Right ventricle myocardium inferior (tissue), 1 donor: ENCODE measurements at places on chromosomes 2 and 18.

- peak; percentile 55 for DNase-seq
Measured at GRCh38 chr2:45813003-45813941, 161.8 kb downstream of the PRKCE start.

GRCh38 chr2:226452768-226453167 is 346.9 kb downstream of the IRS1 start:
- DNase-seq: no peak

DNA sequence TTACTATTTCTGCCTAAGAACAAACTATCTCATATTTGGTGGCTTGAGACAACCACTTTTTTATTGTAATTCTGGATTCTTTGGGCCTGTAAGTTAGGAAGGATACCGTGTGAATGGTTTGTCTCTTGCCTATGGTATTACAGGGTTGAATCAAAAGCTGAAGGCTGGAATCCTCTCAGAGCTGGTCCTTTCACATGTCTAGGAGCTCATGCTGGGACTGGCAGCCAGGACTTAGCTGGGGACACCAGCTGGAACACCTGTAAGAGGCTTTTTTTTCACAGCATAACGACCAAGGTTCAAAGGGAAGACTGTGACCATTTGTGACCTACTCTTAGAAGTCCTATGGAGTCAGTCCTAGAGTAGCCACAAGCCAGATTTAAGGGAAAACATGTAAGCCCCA is 226.3 kb downstream of the ZNF804A start:
- no peak for DNase-seq

DNA sequence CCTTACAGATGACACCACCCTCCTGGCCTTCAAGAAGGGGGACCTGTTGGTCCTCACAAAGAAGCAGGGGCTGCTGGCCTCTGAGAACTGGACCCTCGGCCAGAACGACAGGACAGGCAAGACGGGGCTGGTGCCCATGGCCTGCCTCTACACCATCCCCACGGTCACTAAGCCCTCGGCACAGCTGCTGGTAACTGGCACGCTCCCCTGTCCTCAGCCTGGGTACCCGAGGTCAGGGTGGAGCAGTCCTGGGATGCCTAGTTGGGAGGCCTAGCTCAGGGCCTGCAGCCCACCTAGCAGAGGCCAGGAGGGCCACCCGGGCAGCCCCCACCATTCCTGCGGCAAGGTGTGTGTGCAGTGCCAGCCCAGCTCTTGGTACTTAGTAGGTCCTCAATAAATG is 16.3 kb upstream of the GPR17 start:
- peak; percentile 63 for DNase-seq

DNA sequence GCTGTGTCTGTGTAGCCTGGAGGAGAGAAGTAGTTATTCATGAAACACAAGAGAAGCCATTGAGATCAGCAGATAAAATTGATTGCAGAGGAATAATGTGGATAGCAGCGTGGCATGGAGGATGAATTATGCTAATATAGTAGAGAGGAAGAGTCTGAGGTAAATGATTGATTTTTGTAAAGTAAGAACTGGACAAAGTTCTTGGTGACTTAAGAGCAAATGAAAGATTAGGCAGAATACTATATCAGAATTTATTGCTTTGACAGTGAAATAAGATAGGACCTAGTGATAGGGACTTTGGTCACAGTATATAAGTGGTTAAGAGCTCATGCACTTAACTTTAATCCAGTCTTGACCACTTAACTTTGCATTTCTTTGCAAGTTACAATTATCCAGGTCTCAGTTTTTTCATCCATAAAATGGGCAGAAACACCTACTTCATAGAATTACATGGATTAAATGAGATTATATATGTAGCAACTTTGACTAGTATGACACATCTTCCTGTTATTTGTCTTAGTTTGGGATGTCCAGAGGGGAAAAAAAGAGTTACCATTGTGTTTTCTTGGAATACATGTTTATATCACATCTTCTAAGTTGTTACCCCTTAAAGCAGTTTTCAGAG is 29.1 kb downstream of the ACVR2A start:
- DNase-seq: no peak

DNA sequence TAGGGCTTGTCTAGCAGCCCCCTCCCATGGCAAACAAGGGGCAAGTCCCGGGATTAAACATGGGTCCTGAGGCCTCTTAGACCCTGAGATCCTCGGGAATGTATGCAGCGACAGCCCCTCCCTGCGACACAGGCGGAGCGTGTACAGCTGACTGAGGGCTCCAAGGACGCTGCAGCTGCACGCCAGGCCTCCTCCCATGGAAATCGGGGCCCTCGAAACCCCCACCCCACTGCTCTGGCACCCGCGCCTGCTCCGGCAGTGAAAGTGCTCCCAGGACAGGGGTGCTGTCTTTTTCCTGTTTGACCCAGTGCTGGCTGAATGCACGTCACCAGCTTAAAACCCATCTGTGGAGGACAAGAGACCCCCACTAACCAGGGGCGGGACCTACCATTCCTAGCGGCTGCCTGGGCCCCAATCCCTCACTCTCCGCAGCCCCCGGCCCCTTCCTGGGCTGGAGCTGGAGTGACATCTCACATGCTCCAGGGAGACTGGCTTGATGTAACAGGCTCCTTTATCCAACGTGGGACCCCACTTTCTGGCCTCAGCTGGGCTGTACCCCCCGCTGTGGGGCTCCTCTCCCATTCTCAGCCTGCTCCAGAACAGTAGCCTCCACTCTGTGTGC is 247.7 kb downstream of the TWIST2 start:
- no peak for DNase-seq

DNA sequence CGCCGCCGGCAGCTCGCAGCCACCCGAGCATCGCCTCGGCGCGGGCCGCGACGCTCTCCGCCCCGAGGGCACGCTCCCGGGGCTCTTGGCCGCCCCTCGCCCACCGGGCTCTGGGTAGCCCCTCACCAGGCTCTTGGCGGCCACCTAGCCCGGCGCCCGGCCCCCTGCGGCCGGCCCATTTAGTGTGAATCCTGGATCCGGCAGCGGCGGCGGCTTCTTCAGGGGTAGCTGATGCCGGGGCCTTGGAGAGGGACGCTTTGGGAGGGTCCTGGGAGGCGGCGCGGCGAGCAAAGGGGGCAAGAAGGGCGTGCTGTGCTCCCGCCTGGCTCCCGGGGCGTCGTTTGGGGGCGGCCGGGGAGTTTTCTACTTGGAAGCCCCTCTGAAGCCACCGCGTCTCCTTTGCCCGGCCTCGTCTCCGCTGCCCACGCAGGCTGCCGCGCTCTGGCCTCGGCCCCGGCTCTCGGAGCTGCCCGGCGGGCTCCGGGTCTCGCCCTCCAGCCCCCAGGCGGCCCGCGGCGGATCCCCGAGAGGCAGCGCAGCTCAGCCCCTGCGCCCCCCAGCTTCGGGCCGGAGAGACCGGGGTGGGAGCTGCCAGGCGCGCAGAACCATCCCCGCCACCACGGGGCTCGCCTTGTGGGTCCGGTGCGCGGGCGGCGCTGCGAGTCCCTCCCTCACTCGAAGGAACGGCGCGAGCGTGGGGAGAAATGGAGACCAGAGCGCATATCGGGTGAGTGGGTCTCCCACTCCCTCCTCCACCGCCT is 509 bp downstream of the PIEZO2 start:
- no peak for DNase-seq

GRCh38 chr2:66431846-66432587 is 2.9 kb upstream of the MEIS1 start:
- no peak for DNase-seq

- no peak for DNase-seq
Measured at GRCh38 chr18:27378431-27379095, 193.5 kb upstream of the CHST9 start.

DNA sequence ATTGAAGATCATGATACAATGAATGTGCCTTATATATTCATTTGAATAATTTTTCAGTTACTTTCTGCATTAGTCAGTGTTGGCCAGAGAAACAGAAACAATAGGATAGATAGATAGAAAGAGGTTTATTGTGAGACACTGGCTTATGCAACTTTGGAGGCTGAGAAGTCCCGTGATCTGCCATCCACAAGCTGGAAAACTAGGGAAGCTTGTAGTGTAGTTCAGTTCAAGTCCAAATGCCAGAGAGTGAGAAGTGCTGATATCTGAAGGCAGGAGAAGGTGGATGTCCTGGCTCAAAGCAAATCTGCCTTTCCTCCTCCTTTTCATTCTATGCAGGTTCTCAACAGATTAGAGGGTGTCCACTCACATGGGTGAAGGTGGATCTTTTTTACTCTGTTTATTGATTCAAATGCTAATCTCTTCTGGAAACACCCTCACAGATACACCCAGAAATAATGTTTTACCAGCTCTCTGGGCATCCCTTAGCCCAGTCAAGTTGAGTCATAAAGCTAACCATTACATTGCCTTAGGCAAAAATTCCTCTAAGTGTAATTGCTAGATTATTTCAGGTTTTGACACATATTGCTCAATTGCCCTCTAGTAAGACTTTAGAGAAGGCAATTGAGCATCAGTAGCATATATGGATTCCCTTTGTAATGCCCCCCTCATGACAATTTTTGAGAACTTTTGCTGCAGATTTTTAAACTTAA is 341.4 kb downstream of the LPIN1 start:
- no peak for DNase-seq

- peak; percentile 40 for DNase-seq
Measured at GRCh38 chr18:55585920-55586561, 2.0 kb downstream of the TCF4 start.

DNA sequence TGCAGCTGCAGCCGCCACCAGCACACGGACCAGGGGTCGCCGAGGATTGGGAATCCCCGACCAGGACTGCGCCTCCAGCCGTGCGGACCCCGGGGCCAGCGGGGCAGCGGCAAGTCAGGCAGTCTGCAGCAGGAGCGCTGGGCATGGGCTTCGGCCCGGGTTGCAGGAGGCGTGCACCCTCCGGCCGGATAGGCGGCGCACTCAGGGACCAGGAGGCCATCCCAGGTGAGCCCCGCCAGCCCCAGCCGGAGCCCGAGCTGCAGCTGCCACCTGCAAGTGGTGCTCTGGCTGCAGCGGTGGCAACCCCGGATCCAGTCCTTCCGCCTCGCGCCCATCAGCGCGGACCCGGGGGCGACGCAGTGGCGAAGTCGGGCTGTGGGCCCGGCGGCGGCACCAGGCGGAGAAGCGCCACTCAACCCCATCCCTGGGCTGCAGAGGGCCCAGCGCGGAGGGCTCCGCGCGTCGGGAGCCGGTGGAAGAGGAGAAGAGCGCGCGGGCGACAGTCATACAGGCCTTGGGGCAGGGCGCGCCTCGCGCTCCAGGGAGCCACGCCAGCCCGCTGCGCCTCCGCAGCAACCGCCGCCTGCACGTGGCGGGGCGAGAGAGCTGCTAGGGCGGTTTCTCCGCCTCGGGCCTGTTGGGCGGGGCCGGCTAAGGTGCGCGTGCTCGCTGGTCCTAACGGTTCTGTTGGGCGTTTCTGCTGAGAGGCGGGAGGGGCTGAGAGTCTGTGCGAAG is 73.8 kb downstream of the RPIA start:
- DNase-seq: no peak

GRCh38 chr2:127387655-127388422 is at the start of gene MAP3K2:
Gene MAP3K2 (minus strand): TSS chr2:127387975. CDS start chr2:127343129, 44,846 bp downstream.
- DNase-seq: peak; percentile 97

- no peak for DNase-seq
Measured at GRCh38 chr2:3171564-3172264, 205.9 kb downstream of the EIPR1 start.

DNA sequence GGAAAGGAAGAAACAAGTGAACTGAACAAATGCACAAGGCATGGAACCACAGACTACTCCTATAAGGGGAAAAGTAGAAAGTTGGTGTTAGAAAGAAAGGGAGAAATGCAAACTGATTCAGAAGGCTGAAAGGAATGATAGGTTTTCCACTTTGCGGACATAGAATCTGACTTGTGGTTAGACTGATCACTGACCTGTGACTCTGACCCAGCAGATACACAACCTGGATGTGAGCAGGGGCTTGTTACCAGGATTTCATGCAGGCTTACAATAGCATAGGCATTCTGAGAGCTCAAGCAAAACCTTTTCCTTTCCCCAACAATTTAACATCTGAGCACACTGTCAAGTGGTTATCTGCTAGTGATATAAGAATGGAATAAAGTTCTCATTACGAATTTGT is 237.0 kb upstream of the CDH20 start:
- no peak for DNase-seq

GRCh38 chr2:100339823-100340222 is 17.5 kb upstream of the LONRF2 start:
- no peak for DNase-seq

- DNase-seq: peak; percentile 37
Measured at GRCh38 chr2:191676790-191677645, 918 bp upstream of the NABP1 start.

DNA sequence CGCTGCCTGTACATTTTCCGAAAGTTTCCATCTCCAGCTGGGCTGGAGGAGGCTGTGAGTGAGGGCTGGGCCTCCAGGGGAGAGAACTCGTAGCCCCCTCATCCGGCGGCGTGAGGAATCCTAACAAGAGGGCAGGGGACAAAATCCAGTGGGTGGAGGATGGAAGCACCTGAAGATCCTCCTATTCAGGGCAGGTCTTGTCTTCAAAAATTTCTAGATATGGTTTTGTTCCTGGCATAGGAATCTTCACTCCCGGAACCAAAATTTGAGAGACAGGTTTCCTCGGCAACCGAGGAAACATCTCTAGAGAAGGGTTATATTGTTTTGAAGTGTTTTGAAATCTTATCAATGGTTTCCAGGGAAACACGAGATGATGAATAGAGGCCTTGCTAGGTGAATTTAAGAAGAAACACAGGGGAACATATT is 136.7 kb downstream of the SH3BP4 start:
- no peak for DNase-seq

DNA sequence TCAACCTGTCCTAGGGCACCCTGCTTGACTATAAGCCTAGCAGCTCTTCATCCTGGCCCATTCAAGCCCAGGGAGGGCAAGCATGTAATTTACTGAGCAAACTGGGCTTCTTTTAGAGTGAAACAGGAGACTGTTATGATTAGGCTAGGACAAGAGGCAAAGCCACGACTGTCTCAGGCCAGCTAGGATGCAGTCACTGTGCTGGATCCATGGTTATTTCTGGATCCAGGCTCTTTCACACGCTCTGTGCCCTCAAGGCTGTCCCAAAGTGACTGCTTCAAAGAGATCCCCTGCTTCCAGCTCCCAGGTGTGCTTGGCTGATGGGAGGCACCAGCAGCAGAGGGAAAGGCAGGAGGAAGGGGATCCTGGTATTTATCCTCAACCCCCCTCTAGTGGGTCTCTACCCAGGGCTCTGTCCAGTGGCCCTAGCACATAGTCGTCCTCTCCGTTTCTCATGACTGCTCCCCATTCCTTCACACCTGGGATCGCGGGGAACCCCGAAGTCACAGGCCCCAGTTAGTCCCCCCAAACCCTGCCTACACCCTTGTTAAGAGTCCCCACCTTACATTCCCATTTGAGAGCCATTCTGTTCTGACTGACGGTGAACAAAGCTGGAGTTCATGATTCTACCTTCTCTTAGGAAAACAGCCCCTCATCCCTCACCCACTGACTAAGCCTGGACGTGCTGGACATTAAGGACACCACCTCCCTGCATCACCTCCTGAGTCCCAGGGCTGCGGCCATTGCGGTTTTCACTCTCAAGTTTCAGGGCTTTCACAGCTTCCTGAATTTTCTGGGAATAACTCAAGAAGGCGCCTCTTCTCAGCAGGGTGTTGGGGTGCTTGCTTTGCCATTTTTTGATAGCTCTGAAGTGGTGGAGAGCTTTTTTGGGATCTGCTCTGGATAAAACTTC is 63.2 kb downstream of the POLR1A start:
- no peak for DNase-seq

- DNase-seq: no peak
Measured at GRCh38 chr2:176936410-176936809, 276.2 kb upstream of the HNRNPA3 start.

GRCh38 chr2:122988395-122989221 is 1036.5 kb upstream of the CNTNAP5 start:
- no peak for DNase-seq
